ENCODE measurements at places on chromosomes 7 and 10.

GRCh38 chr7:81233208-81233940 lies 314.5 kb upstream of the SEMA3C start:
- DNase-seq: no peak

GRCh38 chr10:22620929-22621328 lies 93.4 kb downstream of the PIP4K2A start:
- DNase-seq: no peak

DNA sequence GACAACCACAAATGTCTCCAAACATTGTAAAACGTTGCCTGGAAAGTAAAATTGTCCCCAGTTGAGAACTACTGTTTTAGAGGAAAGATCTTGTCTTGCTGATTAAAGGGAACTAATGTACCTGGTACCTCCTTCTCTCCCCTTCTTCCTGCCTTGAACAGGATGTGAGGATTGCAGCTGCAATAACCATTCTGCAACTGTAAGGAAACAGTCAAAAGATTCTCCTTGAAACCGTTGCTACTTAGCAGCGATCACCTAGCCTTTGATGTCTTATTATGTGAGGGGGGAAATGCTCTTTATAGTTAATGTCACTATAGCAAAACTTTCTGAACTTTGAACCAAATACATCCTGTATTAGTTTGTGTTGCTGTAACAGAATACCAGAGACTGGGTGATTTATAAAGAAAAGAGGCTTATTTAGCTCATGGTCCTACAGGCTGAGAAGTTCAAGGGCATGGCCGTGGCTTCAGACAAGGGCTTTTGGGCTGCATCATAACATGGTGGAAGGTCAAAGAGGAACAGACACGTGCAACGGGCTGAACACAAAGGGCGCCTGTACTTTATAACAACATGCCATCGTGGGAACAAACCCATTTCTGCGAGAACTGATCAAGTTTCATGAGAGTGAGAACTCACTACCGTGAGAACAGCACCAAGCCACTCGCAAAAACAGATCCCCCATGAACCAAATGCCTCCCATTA lies 54.2 kb upstream of the PARD3 start:
- DNase-seq: no peak

- no peak for DNase-seq
Measured at GRCh38 chr7:54719425-54719824, 39.6 kb downstream of the SEC61G start.

DNA sequence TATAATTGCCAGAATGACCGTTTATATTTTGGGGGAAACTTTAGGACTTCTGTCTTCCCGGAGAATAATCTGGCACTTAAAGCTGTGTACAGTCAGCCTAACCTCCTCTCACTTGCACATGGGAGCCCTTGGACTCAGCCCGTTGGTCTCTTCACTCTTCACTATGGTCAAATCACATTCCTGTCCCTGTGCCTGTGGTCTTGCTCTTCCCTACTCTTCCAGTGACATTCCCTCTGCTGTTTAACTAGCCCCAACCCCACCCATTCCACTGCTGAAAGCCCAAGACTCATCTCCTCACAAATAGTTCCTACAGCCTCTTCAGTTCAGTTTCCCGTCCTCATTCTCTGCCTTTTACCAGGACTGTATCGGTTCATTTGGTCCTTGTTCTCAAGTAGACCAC lies 135.0 kb downstream of the DYNC1I1 start:
- no peak for DNase-seq

GRCh38 chr10:61832866-61833481 lies 68.5 kb upstream of the ARID5B start:
- DNase-seq: no peak

- DNase-seq: no peak
Measured at GRCh38 chr7:33262476-33262875, 133.1 kb downstream of the BBS9 start.

DNA sequence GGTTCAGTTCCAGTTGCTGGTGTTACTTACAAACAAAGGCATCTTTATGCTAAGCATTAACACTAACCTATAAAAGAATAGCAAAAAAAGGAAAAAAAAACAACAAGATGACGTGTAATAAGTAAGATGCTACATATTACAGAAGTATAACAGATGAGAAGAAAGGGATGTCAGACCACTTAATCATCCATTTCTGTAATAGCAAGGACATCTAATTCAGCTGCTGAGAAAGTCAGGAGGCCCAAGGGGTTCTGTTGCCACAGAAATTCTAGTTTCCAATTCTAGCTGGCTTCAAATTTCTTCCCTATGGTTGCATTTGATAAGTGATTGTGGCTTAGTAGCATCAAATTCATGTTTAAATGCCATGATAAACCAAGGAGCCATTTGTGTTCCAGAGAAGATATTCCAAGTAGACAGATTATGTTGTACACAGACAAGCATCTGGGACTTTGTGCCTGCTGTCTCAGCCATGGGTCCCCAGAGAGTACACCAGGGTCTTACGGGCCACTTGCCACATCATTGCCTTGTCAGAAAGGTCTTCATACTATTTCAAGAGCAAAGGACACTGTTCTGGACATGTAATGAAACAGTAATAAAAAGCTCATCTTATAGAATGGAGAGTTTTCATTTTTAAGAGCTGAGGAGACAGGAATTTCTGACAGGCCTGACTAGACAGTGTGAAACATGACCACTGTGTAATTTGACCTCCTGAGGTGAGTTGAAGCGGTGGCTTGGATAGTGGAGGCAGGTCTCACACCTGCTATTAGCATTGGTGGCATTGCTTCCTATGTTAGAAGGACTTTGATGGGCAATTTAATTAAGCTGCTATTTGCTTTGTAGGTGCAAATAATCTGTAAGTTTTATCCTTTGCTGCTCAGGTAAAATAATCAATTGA lies 4.2 kb upstream of the ASB4 start:
- DNase-seq: no peak

GRCh38 chr10:103042908-103043307 lies 124.8 kb downstream of the CNNM2 start:
- DNase-seq: no peak

DNA sequence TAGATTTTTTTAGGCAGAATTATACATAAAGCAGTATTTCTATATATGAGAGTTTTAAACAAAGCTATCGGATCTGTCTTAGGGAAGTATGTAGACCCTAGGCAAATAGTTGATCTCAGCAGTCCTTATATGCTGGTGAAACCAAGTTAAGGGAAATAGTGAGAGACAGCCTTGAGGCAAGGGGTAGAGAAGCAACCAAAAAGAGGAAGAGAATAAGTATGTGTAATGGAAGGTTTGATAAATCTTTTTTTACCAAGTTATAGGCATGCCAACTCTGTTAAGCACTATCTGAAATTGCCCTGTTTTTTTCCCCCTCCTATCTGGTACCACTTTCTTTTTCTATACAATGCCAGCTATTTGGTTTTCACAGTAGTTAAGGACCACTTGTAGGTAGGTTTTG lies 19.9 kb downstream of the SPAG6 start:
- DNase-seq: no peak

- no peak for DNase-seq
Measured at GRCh38 chr7:131298608-131298992, 29.1 kb upstream of the MKLN1 start.

DNA sequence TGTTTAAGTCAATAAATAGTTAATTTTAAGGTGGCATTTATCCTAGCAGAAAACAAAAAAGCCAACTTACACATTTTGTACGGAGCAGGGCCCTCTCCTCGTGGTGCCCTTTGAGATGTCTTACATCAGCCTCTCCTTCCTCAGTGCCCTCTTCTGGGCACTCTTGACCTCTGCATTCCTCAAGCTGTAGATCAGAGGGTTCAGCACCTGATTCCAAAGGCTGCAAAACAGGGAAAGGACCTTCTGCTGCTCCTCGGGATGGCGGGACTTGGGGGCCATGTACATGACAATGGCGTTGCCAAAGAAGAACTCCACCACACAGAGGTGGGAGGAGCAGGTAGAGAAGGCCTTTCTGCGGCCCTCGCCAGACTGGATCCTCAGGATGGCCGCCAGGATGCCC lies 4.6 kb upstream of the OR2A14 start:
- DNase-seq: no peak

DNA sequence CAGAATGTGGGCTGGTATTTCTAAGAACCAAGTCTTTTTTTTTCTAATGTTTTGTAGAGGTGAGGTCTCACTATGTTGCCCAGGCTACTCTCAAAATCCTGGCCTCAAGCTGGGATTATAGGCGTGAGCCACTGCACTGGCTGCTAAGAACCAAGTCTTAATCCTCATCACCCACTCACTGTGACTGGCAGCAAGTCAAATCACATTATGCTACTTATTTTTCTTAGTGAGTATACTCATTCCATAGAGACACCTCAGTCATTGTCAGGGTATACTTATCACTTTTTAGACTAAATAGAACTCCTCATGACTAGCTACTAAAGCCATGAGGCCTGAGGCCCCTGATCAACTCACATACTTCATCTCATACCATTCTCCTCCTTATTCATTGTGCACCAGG lies 116.1 kb downstream of the STRA8 start:
- DNase-seq: no peak

- no peak for DNase-seq
Measured at GRCh38 chr10:119778776-119779445, 53.1 kb downstream of the INPP5F start.

DNA sequence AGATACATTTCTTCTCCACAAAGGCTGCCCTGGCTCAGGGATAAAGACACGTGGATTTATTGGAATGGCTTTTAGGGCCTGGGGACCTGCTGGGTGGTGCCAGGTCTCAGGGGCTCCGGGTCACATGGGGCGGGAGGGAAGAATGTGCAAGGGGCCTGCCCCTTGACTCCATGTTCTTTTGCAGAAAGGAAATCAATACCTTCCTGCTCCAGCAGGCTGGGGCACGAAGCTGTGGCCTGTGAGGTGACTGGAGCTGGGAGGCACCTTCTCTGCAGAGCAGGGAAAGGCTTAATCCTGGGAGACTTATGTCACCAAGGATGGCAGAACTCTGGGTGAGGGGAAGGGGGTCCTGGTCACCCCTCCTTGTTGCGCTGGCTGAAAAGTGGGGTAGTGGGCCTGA lies 42.3 kb upstream of the GNA12 start:
- no peak for DNase-seq

GRCh38 chr7:157519246-157519645 lies 182.4 kb downstream of the DNAJB6 start:
- no peak for DNase-seq

DNA sequence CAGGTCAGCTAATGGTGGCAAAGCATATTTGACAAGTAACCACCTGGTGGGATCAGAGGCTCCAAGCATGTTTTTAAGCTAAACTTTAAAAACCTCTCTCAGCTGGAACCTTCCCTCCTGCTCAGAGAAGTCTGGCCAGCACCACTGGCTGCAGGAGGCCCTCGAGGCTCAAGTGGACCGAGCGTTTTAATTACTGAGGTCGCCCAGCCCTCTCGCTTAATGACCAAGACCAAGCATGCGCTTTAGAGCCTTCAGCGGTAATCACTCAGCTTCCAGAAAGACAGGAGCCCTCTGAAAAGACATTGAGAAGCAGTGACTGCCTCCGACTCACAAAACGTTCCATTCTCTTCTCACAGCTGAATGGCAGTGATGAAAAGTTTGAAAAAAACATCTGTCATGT lies 383.4 kb upstream of the ADARB2 start:
- no peak for DNase-seq

GRCh38 chr10:29304995-29305335 lies 16.1 kb downstream of the LYZL1 start:
- DNase-seq: no peak

All from NCI-H1694 treated with DMSO at 0.1 percent for 48 hours (cell line).